ENCODE measurements at places on chromosomes 2 and 18.

- peak; percentile 38 for DNase-seq
These were observed 90.3 kb downstream of the HDAC4 start for GRCh38 chr2:239310401-239311061.

DNA sequence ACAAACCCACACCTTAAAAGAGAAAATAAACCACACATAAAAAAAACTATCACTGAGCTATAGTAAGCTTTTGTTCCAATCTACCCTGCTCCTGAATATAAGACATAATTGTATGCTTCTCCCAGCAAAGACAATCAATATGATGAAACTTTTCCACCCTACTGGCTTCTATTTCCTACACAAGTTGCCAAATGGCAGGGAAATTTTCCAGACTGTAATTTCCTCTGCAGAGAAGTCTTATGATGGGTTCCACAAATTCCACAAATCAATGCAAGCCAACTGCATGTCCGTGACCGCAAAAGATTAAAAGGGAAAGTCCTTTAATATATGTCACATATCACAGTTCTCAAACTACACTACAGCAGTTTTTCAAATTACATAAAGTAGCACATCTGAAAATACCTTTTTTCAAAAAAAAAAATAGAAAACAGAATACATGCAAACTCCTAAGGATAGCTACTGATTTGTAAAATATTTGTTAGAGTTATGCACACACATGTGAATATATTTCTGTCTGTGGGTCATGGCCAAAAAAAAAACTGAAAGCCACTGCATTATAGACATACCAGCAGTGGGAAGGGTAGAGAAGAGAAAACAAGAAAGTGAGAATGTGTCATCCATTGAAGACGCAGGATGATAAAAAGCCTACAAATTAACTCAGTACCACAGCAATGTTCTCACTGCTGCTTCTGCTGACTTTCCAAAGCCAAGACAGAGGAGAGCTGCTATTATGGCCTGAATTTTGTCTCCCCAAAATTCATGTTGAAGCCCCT, 61.4 kb downstream of the RPL31 start:
- peak; percentile 55 for DNase-seq

- no peak for DNase-seq
These were observed 263.5 kb downstream of the INSIG2 start for GRCh38 chr2:118351796-118352195.

DNA sequence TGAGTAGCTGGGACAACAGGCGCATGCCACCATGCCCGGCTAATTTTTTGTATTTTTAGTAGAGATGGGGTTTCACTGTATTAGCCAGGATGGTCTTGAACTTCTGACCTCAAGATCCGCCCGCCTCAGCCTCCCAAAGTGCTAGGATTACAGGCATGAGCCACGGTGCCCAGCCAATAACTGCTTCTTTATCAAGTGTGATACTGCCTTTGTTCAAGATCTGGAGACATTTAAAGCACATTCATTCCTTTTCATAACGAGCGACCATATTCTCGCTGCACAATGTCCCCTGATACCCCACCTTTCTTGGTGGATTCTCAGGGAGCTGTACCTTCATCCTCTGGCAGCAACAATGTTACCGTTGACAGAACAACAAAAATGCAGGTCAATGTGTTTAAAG, 75.4 kb downstream of the PIEZO2 start:
- DNase-seq = no peak

DNA sequence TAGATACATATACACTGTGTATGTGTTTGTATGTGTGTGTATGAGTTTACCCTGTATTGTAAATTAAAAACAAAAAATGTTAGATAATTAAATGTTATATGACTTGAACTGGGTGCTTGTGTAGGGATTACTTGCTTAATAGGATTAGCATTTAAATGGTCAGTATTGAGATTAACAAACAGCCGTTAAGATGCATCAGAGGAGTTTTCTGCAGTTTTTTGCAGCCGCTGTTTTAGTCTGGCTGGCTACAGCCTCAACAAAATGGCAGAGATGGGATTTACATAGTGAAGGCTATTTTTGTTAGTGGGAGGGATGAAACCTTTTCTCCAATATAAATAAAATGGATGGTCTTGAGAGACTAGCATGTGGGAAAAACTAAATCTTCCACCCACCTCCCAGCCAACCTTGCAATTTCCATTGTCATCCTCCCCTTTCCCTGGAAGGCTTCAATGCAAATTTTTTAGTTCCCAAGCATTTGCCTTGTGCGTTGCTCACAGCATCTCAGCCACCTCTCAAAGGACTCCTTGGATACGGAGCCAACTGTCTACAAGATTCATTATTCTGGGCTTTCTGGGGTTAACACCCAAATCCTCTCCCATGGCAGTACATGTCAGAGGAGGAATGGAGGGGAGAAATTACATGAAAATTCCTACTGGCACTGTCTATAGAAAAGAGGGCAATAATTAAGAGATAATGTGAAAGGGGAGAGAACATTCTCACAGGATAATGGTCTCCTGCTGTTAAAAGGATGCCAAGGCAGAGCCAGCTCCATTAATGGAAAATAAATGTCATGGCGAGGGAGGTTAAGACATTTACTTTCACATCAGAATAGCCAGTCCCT, 351.9 kb downstream of the CDH2 start:
- no peak for DNase-seq

GRCh38 chr2:67048314-67048713, 348.8 kb upstream of the ETAA1 start:
- no peak for DNase-seq

DNA sequence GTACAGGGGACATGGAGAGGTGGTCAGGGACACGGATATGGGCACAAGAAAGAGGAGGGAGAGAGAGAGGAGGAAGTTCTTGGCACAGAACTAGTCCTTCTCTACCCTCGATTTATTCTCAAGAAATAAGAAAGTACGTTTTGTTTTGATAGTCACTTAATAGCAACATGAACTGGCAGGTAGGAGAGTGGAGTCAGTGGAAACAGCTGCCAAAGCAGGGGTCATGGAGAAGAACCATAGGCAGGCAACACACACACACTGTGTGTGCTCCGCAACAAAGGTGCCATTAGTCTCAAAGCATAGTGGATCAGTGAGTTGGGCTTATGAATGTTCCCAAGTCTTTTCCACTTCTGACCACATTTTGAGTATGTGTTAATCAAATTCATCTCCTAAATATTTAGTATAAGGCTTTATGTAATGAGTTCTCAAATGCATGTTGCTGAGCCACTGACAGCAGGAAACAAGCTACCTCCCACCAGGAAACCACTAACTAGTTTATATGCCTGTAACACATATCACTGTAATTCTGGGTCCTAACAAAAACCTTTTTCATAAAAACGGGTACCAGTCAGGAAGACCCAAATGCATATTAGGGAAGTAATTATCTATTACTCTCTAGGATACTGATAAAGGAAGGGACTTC, 41.1 kb downstream of the IWS1 start:
- DNase-seq = no peak

GRCh38 chr18:5619376-5619775, 75.6 kb upstream of the EPB41L3 start:
- no peak for DNase-seq

DNA sequence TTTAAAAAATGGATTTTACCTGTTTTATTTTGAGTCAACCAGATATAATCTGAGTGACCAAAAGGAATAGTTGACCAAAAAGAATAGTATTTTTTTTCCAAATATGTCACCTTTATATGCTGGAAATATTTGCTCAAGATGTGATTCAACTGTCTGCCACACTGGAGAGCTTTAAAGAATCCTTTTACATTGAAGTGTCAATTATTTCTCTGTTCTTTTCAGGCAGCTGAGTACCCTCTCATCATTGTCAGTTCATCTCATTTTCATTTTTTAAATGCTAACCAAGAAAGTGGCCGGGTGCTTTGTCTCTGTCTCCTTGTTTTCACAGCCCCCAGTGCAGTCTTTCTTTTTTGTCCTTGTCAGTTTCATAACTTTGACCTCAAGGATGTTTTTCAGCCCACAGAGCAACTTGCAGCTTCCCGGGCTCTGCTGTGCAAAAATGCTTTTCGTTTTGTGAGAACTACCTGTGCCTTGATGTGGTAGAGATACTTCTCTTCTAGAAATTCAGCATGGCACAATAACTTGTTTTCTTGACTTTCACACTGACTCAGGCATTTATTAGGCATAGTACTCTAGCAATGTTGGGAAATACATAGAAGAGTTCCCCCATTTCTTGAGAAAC, 23.4 kb upstream of the CERS6 start:
- DNase-seq = no peak

DNA sequence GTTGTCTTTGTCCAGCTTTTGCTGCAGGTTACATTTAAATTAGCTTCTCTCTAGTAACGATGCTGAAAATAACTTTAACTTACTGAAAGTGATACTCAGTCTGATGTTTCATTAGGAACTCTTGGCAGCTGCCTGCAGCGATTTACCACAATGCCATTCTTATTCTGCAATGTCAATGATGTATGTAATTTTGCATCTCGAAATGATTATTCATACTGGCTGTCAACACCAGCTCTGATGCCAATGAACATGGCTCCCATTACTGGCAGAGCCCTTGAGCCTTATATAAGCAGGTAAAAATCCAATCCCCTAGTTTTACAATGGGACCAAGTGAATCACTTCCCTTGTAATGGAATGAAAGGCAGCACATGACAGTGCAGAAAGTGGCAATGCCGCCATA, 16.3 kb upstream of the MFF start:
- no peak for DNase-seq

GRCh38 chr18:23530195-23530594, 26.9 kb downstream of the RMC1 start:
- DNase-seq = no peak

GRCh38 chr2:197285361-197285760, 25.2 kb downstream of the ANKRD44 start:
- no peak for DNase-seq

DNA sequence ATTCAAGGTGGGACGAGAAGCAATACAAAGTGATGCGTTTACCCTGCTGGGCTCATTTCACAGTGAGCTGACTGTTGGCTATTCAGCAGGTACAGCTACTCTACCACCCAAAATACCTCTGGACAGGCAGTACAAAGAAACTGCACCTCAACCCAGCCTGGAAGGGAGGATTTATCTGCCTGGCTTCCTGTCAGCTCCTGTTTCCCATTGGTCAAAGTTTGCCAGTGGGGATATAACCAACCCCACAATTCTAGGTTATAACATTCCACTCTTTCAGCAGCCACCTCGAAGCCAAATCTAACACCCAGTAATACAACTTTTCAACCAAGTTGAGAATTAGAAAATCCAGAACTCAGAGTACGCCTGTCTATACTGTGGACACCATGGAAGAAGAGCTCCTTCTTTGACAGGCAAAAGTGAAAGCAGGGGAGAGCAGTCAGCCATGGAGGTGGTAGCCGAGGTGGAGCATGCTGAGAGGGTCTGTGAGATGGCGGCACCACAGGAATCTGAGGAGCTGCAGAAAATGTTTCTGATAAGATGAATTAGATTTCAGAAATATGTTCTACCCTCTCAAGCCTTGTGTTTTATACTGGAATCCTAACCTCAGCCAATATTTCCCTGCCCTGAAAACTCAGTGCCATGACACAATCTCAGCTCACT, 10.8 kb downstream of the DUSP19 start:
- DNase-seq = no peak

DNA sequence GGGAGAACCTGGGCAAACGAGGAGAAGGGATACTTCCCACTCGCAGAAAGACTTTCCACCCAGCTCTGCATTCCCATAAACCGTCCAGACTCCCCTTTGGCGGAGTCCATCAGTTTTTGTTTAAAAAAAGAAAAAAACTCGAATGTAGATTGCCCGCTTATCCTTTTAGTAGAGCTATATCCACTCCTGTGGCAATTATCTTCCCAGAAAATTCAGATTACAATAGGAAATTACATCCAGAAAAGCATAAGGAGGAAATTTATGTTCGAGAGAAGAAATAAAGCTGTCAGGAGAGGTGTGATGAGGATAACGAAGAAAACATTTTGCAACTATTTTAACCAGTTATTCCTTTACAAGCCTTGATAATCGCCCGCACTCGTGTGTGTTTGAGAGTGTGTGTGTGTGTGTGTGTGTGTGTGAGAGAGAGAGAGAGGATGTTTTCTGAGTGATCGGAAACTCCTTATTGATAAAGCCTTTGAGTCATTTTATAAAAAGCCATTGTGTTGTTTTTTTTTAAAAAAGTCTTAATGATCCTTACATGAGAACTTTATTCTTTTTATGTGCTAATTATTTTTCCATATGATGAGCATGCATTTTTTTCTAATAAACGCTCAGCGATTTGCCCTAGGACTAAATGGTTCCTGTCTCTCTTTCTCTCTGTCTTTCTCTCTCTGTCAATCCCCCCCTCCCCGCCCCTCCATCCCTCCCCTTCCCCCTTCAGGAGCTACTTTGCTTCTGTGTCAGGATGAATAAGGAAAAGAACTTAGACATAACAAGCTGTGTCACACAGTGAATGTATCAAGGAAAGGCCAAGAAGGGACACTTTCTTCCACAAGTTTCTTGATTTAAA, 1.1 kb upstream of the PPP3R1 start:
- DNase-seq = no peak

DNA sequence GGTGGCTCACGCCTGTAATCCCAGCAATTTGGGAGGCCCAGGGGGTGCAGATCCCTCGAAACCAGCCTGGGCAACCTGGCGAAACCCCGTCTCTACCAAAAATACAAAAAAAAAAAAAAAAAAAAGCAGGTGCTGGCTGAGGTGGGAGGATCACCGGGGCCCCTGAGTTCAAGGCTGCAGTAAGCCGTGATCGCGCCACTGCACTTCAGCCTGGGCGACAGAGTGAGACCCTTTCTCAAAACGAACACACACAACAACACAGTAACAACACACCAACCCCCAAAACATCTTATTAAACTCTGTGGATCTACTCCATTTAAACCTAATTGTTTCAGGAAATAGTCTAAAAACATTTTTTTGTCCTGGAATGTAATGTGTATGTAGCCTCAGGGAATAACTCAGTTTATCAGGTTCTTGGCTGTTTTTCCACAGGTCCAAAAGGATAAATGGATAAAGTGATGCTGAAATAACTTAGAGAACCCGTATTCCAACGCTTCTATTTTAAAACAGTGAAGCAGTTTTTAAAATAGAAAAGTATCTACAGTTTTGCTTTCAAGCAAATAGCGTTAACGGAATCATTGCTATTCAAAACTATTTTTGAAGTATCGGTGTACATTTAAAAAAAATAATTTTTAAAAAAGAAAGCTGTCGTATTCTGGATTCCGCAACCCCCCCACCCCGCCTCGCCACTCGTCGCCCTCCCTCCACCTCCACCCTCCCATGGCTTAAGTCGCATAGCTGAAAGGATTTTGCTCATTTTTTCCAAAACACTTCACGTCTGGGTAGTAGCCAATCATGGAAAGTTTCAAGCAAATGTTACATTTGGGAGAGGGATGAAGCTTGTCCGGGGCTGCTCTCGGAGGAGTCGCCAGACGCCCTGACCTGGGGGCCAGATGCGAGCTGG, 895 bp upstream of the GLS start:
- DNase-seq = no peak

GRCh38 chr2:18437909-18438308, 122.5 kb downstream of the RDH14 start:
- no peak for DNase-seq

GRCh38 chr18:49335677-49336076, 124.8 kb downstream of the DYM start:
- DNase-seq = no peak

Measured in right forelimb (tissue), 1 donor.